Effector CD4-positive, alpha-beta T cell (primary cell): ENCODE measurements at places on chromosomes 6 and 20.

GRCh38 chr20:58906894-58907293 lies 54.4 kb downstream of the GNAS start:
- no peak for DNase-seq

GRCh38 chr6:170184316-170184715 lies 106.6 kb downstream of the DLL1 start:
- no peak for DNase-seq

DNA sequence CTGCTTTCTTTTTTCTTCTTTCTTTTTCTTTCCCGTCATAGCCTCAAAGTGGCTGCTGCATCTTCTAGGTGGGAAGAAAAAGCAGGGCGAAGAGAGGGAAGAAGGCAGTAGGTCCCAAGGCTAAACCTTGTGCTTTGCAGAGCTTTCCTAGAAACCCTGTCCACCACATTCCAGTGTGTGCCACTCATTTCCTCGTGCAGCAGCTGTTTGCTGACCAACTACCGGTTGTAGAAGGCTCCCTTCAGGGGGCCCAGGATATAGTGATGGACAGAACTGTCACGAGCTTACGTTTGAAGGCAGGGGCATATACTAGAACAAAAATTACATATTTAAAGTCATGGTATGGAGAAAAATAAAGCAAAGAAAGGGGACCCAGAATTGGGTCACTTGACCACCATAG lies 103.0 kb downstream of the SASH1 start:
- no peak for DNase-seq

DNA sequence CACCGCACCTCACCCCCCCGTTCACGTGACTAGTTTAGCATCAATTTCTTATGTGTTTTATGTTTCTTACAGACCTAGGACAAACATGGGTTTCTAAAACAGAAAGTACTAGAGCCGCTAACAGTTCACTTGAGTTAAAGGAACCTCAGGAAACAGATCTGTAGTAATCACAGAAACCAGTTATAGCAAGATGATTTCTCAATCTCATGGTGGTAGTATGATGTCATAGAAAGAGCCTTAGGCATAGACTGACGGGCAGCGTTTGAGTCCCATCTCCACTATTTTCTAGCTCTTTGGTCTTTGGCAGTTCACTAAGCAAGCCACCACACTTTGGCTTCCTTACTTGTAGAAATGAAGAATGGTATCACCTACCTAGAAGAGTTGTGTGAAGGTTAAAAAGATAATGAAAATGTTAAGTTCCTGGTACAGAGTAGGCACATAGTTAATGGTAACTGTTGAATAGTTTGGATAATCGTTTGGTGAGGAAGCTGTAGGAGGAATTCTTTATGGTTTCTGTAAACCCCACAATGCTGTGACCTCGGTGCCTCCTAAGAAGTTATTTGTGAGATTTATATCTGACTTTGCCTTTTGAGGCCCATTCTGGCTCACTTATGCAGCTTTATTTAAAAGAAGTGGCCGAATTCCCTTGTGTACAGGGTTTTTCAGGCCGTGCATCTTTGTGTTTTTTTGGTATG lies 21.3 kb downstream of the CTNNBL1 start:
- DNase-seq = no peak

- DNase-seq = no peak
Observed at GRCh38 chr6:4021854-4022695, 56.9 kb downstream of the FAM217A start.

DNA sequence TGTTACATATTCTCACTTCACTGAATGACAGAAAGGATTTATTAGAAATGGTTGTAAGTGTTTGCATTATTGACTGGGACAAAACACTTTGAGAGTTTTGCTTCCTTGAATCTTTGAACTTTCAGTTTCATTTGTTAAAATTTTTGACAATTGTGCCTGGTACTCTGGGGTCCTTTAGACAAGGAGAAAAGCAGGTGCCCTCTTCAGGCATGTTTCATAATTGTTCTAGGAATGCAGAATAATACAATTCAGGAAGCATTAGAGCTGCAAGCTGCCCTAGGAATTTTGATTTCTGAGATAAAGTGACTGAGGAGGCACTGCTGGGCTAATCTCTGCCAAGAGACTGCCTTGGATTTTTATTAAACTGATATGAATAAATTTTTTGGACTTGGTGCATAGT lies 49.7 kb downstream of the TOP1 start:
- DNase-seq = no peak

DNA sequence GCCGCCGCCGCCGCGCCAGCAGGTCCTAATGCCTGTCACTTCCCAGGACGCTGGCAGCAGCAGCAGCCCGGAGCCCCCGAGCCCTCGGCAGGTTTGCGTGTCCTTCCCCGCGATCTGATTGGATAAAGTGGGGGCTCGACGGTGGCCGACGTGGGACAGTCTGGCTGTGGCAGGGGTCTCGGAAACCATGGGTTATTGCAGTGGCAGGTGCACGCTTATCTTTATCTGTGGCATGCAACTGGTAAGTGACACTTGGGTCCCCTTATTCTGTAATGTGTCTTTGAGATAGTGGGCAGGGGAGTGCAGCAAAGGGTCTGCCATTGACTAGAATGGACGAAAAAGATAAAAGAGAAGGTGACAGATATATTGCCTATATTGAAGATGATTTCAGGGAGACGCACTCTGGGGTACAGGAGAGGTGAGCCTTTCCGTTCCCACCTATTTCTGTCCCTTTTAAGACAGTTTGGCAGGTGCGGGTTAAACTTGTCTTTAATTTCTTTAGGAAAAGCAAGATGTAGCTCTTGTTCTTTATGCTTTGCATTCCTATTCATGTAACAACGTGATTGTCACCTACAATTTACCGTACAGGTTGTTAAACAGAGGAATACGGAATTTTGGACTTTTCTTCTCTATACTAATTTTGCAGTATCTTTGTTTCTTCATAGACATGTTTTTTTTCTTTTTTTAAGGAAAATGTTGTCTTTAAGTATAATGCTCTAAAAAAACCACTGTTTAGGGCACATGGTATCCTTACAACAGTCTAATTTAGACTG lies 535 bp downstream of the NKAIN2 start:
- no peak for DNase-seq

DNA sequence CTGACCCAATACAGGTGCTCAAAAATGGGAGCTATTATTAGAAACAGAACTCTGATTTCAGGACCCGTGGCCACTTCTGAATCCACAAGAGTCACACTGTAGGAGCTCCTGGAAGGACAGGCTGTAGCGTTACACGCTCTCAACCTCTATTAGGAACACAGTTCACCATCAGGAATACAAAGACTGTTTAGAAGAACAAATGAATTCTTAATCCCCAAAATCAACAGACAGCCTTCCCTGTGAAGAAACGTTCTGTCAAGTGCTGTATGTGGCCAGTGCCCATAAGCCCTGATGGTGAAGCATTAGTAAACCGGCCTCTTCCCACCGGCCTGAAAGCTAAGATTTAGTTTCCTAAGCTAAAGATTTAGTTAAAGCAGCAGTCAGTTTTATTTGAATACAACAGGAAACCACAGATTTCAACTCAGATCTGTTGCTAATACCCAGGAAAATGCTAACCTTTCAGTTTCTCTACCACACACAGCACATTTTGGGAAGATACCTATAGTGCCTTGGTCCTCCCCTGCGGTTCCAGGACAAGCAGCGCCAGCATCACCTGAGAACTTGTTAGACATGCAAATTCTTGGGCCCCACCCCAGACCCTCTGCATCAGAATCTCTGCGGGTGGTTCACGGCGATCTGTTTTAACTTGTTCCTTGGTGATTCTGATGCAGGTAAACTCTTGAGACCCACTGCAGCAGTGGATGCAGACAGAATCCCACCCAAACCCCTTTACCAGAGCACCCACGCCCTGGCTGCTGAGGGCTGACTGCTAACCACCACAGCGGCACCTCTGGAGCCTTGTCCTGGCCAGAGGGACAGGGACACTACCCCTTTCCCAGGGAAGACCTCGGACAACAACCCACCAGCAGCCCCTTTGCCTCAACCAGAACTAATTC lies 33.4 kb downstream of the MTRES1 start:
- no peak for DNase-seq

- DNase-seq = no peak
Observed at GRCh38 chr20:10777710-10778109, 103.9 kb upstream of the JAG1 start.
